Bronchial epithelial cell (primary cell): ENCODE measurements at places on chromosomes 2 and 18. TPM values are rescaled to one million over a fixed set of nuclear protein-coding genes. Genes with fewer than 3 reads are reported as not detected.

- DNase-seq: no peak
Measured at GRCh38 chr2:56450772-56451171, 267.0 kb downstream of the CCDC85A start.

GRCh38 chr2:110113961-110114591 is 1.5 kb downstream of the MALL start:
- DNase-seq: peak; percentile 78

DNA sequence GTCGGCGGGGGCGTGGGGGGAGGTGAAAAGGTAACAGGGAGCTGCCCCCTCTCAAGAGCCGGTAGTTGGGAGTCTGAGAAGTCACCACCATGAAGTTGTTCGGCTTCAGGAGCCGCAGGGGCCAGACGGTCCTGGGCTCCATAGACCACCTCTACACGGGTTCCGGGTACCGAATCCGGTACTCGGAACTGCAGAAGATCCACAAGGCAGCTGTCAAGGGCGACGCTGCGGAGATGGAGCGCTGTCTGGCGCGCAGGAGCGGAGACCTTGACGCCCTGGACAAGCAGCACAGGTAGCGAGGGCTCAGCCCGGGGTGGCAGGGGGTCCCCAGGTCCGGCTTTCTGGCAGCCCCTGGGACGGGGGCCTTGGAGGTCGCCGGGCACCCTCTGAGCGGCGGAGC is 47.1 kb upstream of the ZNF519 start:
- no peak for DNase-seq

UGT1A1 gene
- under 0.01 and 1.5 TPM in 2 replicates for total RNA-seq

DNA sequence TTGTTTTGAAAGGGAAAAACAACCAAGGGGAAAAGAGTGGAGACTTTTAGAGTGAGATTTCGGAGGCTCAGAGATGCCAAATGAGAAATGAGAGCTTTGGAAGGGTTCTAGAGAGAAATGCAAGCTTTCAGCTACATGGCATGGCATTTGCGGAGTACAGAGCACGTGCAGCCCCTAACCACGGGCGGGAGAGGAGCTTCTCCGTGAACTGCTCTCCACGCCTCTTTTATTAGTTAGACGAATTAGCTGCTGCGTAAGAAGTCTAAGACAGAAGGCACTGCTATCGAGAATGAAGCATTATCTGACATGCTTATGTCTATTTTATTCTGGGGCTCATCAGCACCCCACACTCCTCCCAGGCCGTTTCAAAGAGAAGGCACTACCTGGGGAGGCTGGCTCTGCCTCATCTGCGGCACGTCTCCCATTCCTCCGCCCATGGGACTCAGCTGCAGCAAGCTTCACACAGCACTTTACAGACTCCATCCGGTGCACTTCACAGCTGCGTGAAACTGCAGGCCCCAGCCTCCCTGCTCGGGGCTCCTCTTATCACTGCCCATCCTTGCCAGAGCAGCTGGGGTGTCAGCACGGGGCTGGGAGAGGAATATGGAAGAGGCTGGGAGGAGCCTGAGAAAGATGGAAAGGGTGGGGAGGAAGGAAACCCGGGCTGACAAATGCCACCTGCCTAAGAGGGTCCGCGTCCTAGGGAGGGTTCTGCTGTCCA is 207.3 kb upstream of the APCDD1 start:
- DNase-seq: no peak

SNRPD1 gene
- 12.4 and 21.4 TPM in 2 replicates for total RNA-seq

DNA sequence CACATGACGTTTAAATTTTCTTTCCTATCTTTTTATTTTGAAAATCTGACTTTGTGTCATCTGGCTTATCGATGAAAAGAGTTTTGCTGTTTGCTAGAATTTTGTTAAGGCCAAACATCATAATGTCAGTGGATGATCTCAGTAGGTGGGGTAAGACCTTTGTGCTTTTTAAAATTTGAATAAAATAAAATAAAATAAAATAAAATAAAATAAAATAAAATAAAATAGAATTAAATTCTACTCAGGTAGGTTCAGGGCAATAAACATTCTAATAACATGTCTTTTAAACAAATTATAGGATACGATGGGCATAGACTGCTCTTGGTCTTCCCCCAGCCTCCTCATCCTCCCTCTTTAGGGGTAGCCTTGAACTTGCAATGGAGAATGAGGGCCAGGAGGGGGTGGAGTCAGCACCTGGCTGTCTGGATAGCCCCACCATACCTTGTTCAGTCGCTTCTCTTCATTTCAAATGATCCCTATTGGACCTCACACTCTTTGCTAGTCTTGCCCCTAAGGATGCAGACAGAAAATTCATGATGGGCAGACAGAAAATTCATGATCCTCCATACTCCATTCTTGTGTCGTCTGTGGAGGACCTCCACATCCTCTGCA is 8.1 kb downstream of the LDLRAD4 start:
- DNase-seq: no peak

- no peak for DNase-seq
Measured at GRCh38 chr2:239640210-239640609, 239.4 kb upstream of the HDAC4 start.

COL6A3 gene
- 0.64 and 16.6 TPM in 2 replicates for total RNA-seq

DNA sequence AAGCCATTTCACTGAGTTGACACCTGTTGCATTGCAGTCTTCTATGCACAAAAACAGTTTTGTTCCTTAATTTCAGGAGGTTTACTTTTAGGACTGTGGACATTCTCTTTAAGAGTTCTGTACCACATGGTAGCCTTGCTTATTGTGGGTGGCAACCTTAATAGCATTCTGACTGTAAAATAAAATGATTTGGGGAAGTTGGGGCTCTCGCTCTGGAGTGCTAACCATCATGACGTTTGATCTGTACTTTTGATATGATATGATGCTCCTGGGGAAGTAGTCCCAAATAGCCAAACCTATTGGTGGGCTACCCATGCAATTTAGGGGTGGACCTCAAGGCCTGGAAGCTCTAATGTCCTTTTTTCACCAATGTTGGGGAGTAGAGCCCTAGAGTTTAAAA is 3.4 kb downstream of the CTLA4 start:
- no peak for DNase-seq

FLACC1 gene
- 0.13 and 0.26 TPM in 2 replicates for total RNA-seq

- DNase-seq: no peak
Measured at GRCh38 chr2:142435847-142436246, 305.0 kb upstream of the LRP1B start.

- DNase-seq: no peak
Measured at GRCh38 chr18:30763902-30764350, 278.6 kb downstream of the DSC3 start.

DNA sequence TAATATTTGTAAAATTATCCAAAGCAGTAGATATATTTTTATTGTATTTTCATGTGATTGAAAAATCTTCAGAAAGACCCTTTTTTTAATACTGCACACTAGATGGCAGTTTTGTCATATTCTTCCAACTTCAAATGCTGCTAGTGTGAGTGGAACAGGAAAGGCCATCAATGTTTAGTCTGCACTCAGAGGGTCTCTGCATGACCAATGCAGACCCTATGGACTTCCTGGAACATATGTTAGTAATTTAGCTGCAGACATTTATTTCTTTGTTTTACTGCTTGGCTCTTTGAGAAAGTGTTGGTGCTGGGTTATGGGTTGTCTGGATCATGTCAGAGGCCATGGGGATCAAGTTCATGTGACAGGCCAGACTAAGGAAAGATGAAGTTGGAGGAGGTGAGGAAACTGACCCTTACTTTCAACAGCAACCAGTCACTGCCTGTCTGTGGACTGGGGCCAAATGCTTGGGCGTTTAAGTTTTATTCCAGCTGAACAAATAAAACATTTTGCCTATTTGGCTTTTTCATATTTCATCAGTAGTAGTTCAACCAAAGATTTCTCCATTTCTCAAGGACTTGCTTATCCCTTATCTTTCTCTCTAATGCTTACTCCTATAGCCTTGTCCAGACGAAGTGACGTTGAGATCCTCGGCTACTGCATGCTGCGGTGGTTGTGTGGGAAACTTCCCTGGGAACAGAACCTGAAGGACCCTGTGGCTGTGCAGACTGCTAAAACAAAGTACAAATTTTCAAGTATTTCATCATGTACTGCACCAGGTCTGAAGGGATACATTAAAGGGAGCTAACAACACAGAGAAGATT is 84.8 kb downstream of the VRK2 start:
- peak; percentile 59 for DNase-seq

DNA sequence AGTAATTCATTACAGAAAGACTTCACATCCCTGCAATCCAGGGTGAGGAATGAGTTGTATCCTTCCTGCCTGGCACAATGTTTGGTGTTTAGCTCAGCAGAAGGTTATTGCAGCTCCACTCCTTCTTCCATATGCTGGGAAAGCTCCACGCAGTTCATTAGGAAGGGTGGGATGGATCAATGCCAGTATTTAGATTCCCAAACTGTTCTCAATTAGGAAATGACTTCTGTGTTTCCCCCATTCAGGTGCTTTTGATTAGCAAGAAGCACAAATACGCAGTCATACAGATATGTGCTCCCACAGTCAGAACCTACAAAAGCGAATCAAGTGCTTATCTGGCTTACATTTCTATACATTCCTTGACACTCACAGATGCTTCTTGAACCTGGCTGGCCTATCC is 340.6 kb downstream of the NYAP2 start:
- no peak for DNase-seq

CFAP65 gene
- total RNA-seq: not detected in 2 replicates

- no peak for DNase-seq
Measured at GRCh38 chr2:224584111-224584784, 915 bp downstream of the CUL3 start.

GRCh38 chr2:128466776-128467175 is 148.1 kb upstream of the HS6ST1 start:
- no peak for DNase-seq

DNA sequence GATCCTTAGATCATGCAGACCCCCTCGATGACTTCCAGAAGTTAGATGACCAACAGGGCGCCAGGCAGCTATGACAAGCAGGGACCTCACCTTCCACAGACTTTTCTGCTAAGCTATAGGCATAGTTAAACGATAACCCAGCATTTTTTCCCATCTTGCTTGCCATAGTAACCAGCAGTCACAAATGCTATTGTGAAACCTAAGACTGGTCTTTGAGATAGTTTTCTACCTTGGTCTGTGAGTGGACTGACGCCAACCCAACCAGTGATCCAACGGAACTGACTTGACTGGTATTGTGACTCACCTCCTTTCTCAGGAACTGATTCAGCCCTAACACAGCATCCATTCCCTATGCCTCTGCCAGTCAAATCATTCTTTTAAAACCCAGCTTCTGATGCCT is 361.2 kb downstream of the LRRTM4 start:
- peak; percentile 38 for DNase-seq

CHST10 gene
- total RNA-seq: 0.38 and 2.6 TPM in 2 replicates

DNA sequence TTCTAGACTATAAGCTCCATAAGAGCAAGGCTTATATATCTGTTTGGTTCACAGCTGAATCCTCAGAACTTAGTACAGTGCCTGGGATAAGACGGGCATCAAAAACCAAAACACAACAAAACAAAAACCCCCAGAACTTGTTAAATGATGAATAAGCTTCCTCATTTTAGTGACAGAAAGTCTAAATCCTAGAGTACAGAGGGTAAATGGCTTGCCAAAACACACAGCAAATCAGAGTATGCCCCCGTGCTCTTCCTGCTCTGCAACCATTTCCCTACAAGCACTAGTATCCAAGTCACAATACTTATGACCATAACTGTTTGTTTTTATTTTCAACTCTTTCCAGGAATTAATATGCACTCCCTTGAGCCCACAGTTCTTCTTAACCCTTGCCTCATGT is 10.1 kb downstream of the ZNF521 start:
- DNase-seq: no peak

- DNase-seq: no peak
Measured at GRCh38 chr18:68221111-68221724, 493.7 kb downstream of the TMX3 start.

ZNF521 gene
- 0.53 TPM in 1 of 2 replicates, not detected in the other for total RNA-seq

GRCh38 chr2:167187978-167188967 is 300.0 kb downstream of the XIRP2 start:
- DNase-seq: no peak

NT5DC4 gene
- total RNA-seq: not detected in 2 replicates

FEV gene
- not detected in 2 replicates for total RNA-seq

GRCh38 chr18:12839057-12839525 is 44.9 kb downstream of the PTPN2 start:
- peak; percentile 79 for DNase-seq

DNA sequence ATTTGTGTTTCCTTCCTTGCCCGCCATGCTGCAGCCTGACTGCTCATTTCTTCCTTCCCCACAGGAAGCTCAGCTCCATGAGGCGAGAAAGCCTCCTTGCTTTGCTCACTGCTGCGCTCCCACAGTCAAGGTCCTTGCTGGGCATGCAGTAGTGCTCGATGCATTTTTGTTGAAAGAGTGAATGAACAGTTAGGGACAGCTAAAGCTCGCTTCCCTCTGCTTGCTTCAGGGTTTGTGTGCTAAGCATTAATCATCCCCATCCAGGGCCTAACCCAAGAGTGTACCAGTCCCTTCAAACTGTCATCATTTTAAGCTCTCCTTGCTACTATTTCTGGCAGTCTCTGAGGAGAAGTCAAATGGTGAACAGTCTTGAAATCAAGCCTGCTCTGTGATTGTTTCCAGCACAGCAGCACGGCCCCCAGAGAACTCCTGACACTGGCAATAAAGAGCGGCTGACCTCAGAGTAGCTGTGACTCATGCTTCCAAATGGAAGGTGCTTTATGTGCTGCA is 171.7 kb upstream of the SOX11 start:
- DNase-seq: no peak

DNA sequence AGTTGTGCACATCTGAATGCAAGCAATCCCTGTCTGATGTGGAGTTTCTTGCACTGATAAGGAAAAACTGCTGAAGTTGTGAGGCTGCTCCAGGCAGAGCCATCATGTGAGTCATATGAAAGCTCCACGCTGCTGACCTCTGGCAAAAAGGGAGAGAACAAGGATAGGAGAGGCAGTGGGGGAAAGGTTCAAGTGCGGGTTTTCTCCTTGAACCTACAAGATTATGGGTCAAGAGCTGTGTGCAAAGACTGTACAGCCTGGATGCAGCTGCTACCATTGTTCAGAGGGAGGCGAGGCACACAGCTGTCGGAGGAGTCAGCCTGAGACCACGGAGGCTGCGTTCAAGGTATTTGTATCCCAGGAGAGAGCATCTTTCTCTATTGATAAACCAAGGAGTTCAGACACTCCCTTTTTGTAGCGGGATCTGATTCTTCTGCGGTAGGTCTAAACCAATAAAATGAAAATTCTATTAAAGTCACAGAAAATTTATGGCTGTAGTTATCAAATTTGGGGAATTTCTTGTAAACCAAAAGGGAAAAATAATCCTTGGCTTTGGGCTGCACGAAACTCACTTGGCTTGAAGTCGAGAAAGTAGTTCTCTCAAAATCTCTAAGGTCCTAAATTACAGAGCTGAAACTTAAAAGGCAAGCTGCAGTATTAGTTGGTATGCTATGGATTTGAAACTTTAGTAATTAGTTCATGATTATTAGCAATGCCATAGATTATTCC is at the start of gene CDK15:
CDK15 (plus strand) TSS at position 96 of the 729 bp plus-strand sequence; CDS start at position 224, 128 bp downstream.
- DNase-seq: peak; percentile 17

TUBA4B gene
- total RNA-seq: not detected in 2 replicates

CFC1 gene
- total RNA-seq: not detected in 2 replicates

- DNase-seq: no peak
Measured at GRCh38 chr2:166917415-166917814, 29.1 kb downstream of the XIRP2 start.
